ENCODE measurements at places on chromosomes 1 and 21.

- no peak for DNase-seq
These were observed 26.2 kb upstream of the PADI4 start for GRCh38 chr1:17281775-17282181.

DNA sequence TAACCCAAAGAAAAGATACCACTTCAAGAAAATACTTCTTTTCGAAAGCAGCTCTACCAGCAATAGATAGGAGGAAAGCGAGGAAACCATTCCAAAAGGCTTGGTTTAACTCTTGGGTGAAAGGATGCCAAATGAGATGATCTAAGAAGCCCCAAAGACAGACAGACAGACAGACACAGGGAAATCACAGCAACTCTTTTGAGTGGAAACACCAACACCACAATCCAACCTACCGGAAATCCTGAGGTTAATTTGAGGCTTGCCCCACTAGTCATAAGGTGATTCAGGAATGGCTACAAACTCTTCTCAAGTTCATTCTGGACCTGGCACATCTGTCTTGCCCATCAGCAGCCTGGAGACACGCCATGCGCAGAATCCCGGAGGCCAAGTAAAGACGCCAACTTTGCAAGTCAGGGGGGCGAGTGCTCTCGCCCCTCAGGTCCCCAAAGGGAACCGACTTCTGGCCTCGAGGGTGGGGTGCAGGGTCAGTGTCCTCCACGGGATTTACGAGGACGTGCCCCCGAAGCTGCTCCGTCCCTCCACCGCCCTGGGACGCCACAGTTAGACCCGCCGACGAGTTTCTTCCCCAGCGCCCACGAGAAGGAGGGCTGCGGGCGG lies 778 bp downstream of the EVI5 start:
- DNase-seq, result no peak

DNA sequence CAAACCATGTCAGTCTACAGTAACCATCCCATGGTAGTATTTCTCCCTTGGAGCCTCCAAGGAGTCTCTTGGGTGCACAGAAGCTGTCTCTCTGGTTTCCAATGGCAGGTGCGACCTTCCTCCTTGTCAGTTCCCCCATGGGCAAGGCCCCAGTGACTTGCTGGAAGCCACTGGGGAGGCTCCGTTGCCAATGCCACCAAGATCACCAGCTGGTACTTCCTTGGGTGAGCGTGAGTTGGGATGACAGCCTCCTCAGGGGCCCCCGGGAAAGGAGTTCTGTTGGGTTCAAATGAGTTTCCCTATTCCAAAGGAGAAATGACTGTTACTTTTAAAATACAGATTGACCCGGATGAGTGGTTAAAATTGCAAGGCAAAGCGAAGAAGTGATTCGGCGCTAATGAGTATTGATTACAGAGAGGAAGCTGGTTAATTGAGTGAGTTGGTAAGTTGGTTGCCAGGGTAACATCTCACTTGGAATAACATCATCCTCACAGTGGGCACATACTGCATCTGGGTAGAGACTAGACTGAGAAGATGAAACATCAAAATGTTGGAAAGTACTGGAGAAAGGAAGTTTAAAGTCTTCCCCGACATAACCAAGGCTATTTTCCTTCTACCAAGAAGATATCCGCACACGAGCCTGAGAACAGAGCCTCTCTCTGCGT lies 53.0 kb upstream of the LAPTM5 start:
- DNase-seq, result no peak

DNA sequence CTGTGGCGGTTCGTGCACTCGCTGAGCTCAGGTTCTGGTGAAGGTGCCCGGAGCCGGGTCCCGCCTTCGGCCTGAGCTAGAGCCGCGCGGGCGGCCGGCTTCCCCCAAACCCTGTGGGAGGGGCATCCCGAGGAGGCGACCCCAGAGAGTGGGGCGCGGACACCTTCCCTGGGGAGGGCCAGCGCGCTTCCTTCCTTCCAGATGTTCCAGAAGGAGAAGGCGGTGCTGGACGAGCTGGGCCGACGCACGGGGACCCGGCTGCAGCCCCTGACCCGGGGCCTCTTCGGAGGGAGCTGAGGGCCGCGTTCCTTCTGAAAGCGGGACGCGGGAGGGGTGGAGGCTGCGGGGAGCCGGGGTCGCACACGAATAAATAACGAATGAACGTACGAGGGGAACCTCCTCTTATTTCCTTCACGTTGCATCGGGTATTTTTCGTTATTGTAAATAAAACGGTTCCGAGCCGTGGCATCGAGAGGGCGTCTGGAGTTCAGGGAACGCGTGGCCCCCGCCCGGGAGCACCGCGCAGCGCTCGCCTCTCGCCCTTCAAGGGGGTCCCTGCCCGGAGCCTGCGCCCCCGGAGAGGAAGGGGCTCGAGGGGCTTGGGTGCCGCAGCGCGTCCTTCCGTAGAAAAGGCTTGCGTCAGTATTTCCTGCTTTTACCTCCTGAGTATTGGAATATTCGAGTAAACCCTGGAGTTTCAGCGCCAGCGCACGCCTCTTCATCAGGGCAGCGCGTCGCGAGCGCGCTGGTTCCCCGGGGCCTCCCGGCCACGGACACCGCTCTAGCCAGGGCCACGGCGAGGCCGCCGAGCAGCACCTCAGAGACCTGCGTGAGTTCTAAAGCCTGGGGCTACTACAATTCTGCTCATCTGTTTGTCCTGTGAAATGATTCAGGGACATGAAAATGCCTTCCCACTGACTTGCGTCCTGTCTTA lies 11.5 kb downstream of the YBEY start:
- no peak for DNase-seq

DNA sequence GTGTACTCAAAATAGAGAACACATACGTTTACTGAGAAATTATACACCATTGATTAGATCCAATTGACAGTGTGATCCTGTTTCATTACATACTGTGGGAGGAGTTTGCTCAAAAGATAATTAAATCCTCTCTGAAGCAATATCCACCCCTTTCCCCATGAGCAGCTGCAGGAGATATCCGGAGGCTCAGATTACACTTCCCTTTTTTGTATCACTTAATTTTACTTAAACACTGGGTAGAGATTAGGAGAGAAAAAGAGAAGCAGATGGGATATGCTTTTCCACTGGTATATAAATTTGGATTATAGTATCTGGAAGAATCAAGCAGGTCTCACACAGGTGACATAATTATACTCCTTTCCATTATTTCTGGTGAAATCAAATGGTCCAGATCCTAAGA lies 333.3 kb upstream of the ZRANB2 start:
- no peak for DNase-seq

- DNase-seq, result no peak
These were observed 14.3 kb upstream of the PROK1 start for GRCh38 chr1:110436635-110437034.

DNA sequence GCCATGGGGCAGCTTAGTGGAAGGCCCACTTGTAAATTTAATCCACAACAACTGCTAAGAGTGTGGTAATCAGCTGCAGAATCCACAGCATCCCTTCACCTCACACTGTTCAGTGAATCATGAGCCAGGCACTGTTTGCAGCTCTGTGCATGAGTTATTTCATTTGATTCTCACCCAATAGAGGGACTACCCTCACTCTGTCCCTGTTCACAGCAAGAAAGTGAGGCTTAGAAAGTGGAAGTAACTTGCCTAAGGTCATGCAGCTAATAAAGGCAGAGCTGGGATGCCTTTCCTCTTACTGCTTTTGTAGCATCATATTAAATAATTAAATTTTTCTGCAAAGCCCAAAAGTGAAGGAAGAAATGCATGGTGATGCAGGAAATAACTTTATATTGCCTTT lies 346.5 kb upstream of the PLD5 start:
- DNase-seq, result no peak

DNA sequence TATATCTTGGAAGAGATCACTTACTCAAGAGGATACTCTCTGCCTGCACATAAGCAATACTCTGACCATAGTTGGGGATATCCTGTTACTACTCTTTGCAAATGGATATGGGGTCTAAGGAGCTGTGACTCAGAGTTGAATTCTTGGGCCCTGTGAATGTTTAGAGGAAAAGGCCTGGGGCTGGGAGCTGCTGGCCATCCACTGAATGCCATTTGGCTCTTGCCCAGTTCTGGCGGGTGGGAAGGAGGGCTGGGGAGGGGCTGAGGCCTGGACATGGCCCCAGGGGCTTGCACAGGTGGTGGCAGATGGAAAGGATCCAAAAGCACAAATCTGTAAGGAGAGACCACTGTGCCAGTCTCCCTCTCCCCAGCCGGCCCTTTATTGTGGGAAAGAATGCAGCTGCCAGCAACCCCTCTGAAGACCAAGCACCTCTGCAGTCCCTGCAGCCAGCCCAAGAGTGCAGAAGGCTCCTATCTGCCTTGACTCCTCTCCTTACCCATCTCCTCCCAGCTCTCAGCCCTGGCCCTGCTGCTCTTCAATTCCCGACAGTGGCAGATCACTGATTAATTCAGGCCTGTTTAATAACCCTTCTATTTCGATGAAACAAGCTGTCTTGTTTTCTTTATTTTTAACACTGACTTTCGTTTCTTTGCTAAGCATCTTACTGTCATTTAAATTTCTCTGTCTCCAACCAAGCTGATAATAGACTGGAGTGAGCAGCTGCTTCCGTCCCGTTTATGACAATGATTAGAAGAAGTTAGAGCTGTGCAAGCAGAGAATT lies 12.1 kb downstream of the PLXNA2 start:
- peak; percentile 29 for DNase-seq

GRCh38 chr1:158681606-158682005 lies 4.9 kb downstream of the SPTA1 start:
- DNase-seq, result no peak

GRCh38 chr1:9164919-9165318 lies 36.0 kb upstream of the GPR157 start:
- no peak for DNase-seq

GRCh38 chr1:15460708-15461095 lies 4.2 kb downstream of the CELA2A start:
- no peak for DNase-seq

GRCh38 chr1:112818990-112819689 lies 104.0 kb upstream of the PPM1J start:
- no peak for DNase-seq

DNA sequence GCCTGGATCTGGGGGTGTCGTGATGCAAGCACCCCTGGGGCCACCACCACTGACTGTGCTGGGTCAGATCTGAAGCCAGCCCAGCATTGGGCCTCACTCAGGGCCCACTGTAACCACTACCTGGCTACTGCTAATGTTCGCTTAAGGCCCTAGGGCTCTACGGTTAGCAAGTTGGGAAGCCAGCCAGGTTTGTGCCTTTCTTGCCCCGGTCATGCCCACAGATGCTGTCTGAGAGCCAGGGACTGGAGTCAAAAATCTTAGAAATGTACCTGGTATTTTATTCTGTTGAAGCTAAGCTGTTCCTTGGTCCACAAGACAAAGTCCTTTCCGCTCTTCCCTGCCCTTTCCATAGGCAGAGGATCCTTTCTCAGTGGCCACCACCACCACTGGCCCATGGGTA lies 15.2 kb upstream of the FCRL3 start:
- no peak for DNase-seq

GRCh38 chr1:210405316-210405715 lies 76.6 kb downstream of the HHAT start:
- DNase-seq, result no peak

- DNase-seq, result no peak
These were observed 44.8 kb downstream of the USP25 start for GRCh38 chr21:15774590-15774989.

- DNase-seq, result no peak
These were observed 27.8 kb upstream of the SUMO3 start for GRCh38 chr21:44845418-44846223.

GRCh38 chr21:32930673-32931072 lies 95.1 kb upstream of the OLIG2 start:
- no peak for DNase-seq

- no peak for DNase-seq
These were observed 399.0 kb downstream of the KCNT2 start for GRCh38 chr1:196209265-196209664.

DNA sequence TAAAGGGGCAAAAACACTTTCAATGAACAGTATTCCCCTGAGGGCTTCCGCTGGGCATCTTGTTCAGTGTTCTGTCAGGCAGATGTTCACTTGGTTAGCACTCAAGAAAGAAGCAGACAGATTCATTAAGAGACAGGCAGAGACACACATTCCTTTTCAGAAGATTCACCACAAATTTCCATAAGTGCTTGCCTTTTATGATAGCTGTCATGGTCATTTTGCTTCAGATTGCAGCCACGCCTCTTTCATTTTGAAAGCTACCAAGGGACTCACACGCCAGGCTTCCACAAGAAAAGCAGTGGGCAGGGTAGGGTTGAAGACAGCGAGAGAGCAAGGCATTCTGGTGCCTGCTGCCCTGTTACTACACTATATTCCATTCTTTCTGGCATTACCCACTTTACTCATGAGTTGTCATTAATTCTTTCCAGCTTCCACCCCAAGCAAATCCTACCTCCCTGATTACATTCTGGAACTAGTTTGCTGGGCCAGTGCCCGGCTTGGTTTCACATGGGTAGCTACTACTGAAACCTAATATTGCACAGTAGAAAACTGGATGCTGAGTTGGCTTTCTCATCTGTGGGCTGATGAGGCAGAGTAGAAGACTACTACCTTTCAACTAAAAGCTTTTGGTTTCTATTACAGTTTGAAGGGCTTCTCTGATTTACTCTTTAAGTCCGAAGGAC lies 91.2 kb upstream of the COL24A1 start:
- no peak for DNase-seq

GRCh38 chr1:17640393-17640792 lies 100.9 kb downstream of the ARHGEF10L start:
- no peak for DNase-seq

DNA sequence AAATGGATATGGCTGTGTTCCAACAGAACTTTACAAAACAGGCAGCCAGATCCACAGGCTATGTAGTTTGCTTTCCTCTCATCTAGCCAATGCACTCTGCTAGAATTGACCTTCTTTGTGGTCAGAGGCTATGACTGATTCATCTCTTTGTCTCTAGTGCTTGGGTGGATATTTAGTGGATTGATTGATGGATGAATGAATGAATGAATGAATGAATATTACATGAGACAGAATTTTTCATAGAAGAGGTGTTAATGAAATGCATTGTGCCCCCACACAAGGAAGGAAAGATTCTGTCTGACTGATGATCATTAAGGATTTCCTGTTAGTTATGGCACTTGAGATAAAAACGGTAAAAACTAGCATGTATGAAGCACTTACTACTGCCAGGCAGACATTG lies 50.5 kb upstream of the ZYG11A start:
- DNase-seq, result no peak

DNA sequence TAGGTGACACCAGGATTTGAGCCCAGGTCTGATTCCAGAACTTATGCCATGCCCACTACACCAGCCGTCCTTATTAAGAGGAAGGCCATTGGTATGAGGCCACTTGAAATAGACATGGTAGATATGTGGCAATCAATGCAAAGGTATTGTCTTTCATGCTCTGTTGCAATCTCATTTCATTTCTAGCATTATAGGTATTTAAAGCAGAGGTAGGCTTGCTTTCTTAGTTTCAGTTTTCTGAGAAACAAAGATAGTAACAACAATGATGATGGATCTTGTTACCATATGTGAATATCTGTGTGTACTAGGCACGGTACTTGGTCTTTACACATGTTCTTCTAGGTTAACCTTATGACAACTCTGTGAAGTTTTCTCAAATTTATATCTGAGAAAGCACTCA lies 113.1 kb downstream of the FGGY start:
- DNase-seq, result no peak

GRCh38 chr1:150692720-150693119 lies 4.2 kb downstream of the GOLPH3L start:
- DNase-seq, result no peak

- no peak for DNase-seq
These were observed 71.6 kb downstream of the NENF start for GRCh38 chr1:212504171-212504803.

GRCh38 chr21:45533846-45534635 lies 8.2 kb downstream of the SLC19A1 start:
- DNase-seq, result no peak
